ENCODE measurements at places on chromosomes 2 and 18.

DNA sequence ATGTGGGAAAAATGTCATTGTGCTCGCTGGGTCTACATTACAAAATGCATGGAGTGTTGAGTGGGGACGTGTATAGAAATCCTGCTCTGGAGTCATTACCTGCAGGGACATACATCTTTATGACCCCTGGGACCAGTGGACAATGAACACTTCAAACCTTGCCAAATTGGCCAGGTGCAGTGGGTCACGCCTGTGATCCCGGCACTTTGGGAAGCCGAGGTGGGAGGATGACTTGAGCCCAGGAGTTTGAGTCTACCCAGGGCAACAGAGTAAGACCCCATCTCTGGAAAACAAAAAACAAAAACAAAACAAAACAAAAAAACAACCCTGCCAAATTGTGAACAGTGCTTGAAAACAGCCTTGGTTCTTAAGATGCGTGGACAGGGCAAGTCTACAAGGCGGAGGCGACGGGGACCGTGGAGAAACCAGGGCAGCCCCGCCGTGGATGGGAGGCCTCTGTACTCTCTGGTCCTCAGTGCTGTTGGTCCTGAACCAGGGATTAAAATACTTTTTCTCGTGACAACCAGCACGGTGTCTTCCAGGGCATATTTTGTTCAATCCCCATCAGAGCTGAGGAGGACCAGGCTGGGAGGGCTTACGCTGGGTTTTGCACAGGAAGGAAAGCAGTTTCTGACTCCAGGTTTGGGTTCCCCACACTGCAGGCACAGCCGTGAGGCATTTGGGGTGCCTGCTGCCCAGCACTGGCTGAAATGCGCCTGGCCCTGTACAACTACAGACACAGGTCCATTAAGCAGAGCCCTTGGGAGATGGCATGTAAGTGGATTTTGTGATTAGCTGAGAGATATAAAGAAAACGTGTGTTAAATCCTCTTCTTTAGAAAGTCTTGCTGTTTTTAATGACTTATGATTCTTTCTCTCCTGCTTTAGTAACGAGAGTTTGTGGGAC, 13.7 kb downstream of the COLEC11 start:
- DNase-seq, result no peak

DNA sequence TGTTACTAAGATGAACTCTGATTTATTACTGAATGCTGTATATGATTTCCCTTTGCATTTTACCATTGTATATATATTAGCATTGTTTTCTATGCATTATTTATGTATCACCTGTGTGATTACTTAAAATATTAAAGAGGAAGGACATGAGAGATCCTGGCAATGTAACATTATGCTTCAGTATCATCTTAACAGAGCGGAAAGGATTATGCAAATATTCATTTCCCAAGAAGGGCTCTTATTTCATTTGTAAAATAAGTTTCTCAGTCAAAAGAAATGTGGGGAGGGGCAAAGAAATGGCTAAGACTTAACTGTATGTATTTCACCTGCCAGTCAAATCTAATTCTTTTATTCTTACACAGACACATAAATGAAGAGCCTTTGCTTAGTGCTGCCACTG, 654.2 kb upstream of the PKDCC start:
- no peak for DNase-seq

- no peak for DNase-seq
Measured at GRCh38 chr2:161107265-161107664, 53.0 kb upstream of the TANK start.

DNA sequence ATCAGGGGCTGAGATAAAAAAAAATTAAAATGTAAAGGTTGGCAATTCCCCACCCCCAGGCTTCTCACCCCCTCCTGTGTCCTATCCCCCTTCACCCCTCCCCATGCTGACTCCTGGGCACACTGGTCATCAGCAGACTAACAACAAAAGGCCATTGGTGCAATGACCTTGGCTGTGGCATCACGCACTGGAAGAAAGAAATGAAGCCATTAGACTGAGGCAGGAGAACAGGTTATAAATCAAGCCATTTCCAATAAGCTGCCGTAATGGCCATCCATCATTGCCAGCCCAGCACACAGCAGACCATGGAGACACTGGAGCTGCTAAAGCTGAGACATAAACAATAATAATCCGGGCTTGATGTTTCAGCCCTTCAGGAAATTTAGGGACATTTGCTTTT, 342.4 kb upstream of the ETAA1 start:
- DNase-seq, result no peak

- no peak for DNase-seq
Measured at GRCh38 chr2:188845692-188846091, 128.5 kb upstream of the COL3A1 start.

DNA sequence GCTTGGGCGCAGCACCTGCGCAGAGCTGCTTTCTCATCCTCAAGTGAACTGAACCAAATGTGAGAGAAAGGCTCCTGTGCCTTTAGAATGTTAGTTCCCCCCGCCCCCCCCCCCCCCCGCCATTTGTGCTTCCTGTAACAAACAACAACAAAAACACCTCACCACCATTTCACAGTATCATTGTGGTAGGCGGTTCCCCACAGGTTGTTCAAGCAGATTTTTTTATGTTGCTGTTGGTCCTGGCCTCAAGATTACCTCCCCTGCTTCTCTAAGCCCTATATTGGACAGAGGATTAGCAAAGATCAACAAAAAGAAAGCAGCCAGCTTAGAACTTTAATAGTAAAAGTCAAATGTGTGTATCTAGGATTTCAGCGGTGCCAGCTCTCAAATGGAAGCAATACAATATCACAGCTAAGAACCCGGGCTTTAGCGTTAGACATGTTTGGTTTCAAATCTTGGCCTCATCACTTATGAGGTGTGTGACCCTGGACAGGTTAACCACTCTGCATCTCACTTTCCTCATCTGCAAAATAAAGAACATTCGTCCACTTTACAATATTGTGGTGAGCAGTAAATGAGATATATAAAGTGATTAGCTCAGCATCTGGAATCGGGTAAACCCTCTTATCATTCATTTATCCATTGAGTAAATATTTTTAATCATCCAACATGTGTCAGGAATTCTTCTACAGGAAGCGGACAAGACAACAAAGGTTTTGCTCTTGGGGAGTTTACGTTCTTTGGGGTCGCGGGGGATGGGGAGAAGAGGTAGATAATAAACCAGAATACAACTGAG, 84.6 kb downstream of the KCTD18 start:
- DNase-seq, result no peak
